ENCODE measurements at places on chromosomes 5 and 9.
A peak's percentile ranks its signal among the peaks of the same experiment; 100 is the strongest.

DNA sequence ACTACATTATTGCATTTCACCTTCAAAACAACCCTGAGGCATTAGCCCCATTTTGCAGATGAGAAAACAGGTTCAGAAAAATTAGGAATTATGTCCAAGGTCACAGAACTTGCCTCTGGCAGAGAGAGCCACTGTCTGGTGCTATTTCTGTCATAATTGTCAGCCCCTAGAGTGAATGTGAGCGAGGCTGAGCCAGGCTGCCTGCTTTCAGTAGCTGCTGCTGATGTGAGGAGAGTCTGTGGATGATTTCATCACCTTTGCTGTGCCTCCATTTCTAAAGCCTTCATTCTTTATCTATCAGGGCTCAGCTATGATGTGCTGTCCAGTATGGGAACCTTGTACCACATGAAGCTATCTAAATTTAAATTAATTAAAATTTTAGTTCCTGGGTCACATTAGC is 71.4 kb downstream of the INSYN2B start:
- DNase-seq, result no peak

DNA sequence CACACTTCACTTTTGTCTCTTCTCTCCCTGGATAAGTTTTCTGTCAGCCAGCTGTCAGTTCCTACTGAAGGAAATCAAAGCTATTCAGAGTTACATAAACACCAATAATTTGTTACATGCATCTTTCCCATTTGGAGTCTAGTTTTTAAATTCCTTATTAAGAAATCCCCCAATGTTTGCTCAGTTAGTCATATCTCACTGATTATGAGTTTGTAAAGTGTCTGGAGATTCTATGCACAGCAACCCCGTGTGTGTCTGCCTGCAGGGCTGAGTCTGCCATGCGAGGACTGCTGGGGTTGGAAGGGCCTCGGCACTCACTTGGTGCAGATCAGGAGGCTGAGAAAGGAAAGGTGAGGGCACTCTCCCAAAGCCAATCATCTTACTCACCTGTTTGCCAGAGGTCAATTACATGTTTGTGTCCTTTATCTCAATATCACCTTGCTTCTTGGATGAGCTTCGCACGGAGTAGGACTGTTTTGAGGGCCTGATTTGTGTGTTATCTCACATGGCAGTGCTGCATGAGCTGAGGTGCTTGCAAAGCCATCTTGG is 3.3 kb downstream of the ANKRD34B start:
- no peak for DNase-seq

GRCh38 chr9:127898433-127899127 is 823 bp downstream of the ST6GALNAC6 start:
- DNase-seq, result peak; percentile 89

GRCh38 chr9:68715181-68715456 is 10.1 kb downstream of the PIP5K1B start:
- DNase-seq, result no peak

GRCh38 chr9:20714442-20715415 is 30.7 kb downstream of the FOCAD start:
- DNase-seq, result no peak

- no peak for DNase-seq
These were observed 277.7 kb downstream of the TMEM167A start for GRCh38 chr5:82799361-82800077.

Measured in fibroblast of skin of right biceps (primary cell).